ENCODE measurements at places on chromosomes 5 and 9.

GRCh38 chr5:148306446-148306845 is 5.8 kb upstream of the SPINK7 start:
- no peak for DNase-seq

DNA sequence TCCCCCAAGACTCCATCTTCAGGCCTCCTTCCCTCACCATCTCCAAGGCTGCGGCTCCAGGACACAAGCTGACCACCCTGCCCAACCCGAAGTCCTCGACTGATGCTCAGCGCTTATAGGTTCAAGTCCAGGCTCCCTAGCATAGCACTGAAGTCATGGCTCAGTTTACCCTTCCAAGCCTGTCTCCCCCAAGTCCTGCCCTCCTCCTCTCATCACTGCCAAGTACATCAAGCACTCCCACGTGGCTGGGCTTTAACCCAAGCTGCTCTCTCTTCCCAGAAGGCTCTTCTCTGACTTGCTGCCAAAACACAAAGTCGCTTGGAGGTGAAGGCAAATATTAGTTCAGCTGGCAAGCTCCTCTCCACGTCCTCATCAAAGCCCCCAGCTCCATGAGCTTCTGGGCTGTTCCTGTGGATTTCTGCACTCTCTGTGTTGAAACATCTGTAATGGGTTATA is 22.1 kb upstream of the MARCHF6 start:
- DNase-seq = no peak

- no peak for DNase-seq
These were observed 5.9 kb upstream of the LARS1 start for GRCh38 chr5:146188358-146188757.

DNA sequence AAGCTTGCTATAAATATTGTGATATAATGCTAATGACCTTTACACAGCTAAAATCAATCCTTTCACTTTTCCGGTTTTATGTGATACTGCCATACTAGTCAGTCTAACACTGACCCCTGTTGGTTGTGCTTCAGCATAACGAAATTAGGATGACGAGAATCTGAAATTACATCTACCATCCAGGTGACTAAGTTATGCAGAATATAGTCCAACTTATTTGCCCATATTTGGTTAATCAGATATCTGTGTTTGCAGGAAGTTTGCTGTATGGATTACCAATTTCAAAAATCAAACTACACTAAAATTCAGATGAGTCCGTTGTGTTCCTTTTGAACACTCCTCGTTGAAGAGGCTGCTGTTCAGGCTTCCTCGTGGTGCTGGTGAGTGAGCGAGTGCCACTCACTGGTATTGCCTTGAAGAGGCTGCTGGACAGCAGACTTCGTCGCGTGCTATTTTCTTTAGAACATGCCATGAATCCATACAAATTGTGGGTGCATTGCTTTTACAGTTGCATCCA is 32.5 kb downstream of the TENT4A start:
- DNase-seq = no peak

DNA sequence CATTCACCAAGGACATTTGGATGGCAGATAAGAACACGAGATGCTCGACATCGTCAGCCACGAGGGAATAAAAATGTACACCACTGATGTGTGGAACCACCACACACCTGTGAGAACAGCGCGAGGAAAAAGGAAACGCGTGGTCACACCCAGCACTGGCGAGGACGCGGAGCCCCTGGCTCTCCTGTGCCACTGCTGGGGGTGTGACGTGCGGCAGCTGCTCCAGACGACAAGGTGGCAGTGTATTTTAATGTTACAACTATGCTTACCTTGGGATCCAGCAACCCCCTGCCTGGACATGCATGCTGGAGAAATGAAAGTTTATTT is 13.6 kb upstream of the CEP72 start:
- no peak for DNase-seq

DNA sequence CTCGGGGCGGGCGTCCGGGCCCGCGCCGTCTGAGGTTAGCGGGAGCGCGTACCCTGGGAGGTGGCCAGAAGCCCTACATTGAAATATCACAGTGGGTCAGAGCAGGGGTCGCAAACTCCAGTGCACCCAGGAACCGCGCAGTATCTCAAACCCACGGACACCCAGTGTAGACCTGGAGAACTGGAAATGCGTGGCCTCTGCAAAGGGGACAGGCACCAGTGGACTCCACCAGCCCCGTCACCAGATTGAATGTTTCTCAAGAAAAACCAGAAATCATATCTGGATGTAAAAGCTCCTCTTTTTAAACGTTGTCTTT is 117.6 kb upstream of the SMIM23 start:
- DNase-seq = no peak

- no peak for DNase-seq
These were observed 154.9 kb downstream of the FGF18 start for GRCh38 chr5:171574376-171574775.

DNA sequence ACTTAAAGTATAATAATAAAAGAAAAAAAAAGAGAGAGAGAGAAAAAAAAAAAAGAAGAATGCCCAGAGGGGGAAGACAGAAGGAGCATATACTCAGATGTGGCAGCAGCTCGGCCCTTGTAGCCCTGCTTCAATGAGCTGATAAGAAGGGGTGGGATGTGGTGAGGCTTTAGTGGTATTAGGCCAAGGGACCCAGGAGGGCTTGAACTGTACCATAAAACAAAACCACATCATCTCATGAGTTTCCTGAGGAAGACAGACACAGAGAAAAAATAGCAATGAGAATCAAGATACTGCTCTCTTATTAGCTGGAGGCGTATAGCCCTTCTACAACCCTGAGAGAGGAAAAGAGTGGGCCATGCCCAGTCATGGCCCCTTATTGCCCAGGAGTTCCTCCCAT is 72.8 kb downstream of the SLC1A1 start:
- no peak for DNase-seq

DNA sequence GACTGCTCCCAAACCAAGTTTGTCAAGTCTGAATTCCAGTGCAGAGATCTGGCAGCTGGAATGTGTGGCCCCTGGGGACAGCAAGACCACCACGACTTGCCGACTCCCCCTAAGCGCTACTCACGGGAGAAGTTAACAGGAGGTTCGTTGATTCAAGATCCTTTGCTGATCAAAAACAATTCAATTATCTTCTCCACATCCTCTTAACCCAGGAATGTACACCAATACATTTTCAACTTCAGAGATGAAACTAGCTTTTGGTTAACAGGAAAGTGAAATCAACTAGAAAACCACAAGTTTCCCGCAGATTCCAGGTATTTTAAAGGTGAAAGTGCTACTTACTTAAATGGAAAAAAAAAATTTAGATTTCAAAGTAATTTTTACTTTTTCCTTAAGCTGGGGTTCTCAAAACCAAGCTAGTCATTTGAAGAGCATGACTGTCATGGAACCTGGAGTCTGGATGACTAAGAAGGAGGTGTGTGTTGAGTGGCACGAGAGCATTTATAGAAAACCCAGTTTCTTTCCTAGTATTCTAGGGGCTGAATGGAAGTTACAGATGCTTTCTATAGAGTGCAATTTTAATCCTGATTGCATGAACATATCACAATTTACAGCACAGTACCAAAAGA is 257.5 kb upstream of the PANK3 start:
- DNase-seq = no peak

- no peak for DNase-seq
These were observed 11.5 kb downstream of the CCDC69 start for GRCh38 chr5:151212406-151212798.

DNA sequence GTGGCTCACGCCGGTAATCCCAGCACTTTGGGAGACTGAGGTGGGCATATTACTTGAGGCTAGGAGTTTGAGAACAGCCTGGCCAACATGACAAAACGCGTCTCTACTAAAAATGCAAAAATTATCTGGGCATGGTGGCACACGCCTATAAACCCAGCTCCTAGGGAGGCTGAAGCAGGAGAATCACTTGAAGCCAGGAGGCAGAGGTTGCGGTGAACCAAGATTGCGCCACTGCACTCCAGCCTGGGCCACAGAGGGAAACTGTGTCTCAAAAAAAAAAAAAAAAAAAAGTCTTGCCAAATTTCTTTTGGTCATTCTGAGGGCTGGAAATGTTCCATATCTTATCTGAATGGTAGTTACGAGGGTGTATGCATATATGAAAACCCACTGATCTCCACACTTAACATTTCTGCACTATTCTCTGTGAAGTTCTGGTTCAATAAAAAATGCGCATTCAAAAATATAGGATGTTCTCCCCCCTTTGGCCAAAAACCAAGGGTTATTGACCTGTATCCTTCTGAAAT is 13.5 kb upstream of the NIPAL4 start:
- DNase-seq = no peak

DNA sequence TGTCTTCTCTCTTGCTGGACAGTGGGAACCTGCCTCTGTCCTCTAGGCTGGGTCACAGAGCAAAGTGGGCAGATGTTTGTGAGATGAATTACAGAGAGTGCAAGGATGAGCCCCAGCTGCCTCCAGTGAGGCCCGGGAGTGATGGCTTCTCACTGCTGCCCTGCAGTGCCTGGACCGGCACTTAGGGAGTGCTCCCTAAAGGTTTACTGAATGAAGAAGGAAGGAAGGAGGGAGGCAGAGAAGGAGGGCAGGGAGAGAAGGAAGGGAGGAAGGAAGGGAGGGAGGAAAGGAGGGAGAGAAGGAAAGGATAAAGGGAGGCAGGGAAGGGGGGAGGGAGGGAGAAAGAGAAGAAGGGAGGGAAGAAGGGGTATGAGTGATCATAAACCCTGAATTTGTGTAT is 42.7 kb upstream of the GRHPR start:
- no peak for DNase-seq

- DNase-seq = no peak
These were observed 48.9 kb upstream of the COL15A1 start for GRCh38 chr9:98894761-98895160.

DNA sequence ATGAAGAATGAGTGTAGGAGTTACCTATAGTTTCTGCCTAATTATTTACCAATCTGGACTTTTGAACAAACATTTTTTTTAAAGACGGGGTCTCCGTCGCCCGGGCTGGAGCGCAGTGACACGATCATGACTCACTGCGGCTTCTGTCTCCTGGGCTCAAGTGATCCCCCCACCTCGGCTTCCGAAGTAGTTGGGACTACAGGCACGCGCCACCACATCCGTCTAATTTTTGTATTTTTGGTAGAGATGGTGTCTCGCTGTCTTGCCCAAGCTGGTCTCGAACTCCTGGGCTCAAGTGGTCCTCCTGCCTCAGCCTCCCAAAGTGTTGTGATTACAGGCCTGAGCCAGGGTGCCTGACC is 1.5 kb downstream of the CTNNA1 start:
- no peak for DNase-seq

- no peak for DNase-seq
These were observed 283.9 kb upstream of the ANKRD55 start for GRCh38 chr5:56517011-56517416.

- DNase-seq = no peak
These were observed 14.2 kb downstream of the NDUFAF2 start for GRCh38 chr5:60959156-60959555.

GRCh38 chr5:169126481-169127021 is 174.4 kb downstream of the SLIT3 start:
- no peak for DNase-seq

DNA sequence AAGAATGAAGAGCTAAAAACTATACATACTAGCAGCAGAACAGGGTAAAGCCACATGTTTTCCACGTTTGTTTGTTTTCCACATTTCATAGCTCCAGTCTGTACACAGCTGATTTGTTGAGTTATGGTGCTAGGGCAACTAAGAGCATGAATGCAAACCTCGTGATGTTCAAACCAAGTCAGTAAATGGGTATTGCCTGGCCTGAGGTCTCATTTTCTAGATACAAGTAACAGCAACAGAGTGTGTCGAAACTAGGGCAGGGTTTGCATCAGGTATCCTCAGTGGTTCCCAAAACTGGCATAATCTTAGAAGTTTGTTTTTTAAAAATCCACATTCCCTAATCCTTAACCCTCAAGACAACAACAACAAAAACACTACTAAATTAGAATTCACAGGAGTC is 89.3 kb downstream of the CEMIP2 start:
- no peak for DNase-seq

DNA sequence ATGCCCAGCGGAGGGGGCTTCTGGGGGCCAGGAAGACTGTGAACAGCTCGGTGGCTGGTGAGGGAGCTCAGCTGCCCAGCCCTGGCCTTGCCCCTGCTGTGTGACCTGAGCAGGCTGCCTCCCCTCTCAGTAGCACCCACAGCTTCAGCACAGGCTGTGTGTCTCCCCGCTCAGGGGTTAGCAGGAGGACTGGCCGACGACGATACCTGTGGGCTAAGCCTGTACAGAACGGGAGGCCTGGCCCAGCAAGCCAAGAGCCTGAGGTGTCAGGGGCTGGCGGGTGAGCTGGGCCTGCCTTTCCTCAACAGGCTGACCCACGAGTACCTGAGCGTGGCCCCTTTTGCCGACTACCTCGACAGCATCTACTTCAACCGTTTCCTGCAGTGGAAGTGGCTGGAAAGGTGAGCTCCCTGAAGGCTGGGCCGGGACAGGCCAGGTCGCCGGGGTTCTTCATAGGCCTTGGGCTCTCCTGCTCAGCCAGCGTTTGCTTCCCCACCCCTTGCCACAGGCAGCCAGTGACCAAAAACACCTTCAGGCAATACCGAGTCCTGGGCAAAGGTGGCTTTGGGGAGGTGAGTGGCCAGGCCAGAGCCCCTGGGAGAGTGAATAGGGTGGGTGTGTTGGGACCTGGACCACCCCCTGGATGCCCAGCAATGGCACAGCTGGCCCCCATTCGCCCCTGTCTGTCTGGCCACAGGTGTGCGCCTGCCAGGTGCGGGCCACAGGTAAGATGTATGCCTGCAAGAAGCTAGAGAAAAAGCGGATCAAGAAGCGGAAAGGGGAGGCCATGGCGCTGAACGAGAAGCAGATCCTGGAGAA is 6.6 kb downstream of the GRK6 start:
- no peak for DNase-seq

DNA sequence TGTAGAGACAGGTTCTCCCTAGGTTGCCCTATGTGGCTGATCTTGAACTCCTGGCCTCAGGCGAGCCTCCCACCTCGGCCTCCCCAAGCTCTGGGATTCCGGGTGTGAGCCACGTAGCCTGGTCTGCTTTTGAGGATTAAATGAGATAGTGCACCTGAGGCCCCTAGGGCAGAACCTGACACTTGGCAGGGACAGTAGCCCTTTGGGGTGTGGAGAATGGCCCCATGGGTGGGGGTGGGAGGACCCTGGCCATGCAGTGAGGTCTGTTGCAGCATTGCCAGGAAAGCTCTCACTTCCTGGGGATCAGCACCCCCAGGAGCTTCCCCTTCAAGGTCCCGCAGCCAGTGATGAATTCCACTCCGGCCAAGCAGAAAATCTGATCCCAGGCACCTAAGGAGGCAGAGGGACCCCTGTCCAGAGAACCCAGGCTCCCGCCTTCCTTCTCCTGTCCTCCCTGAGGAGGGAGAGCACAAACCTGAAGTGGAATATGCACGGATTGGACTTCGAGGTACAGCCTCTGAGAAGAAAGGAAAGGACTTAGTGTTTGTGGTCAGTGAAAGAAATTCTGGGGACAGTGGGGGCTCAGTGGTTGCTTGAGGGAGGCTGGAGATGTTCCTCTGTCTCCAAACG is 73.9 kb upstream of the UNC5A start:
- no peak for DNase-seq

GRCh38 chr5:163407034-163407655 is 30.2 kb upstream of the CCNG1 start:
- no peak for DNase-seq

GRCh38 chr9:71191708-71192107 is 70.3 kb upstream of the TRPM3 start:
- DNase-seq = no peak

Data from stimulated activated CD4-positive, alpha-beta T cell treated with anti-CD3 and anti-CD28 coated beads, TNF-alpha, amount 100 ng/mL, for 24 hours (primary cell).